Esophagus squamous epithelium (tissue), 5 donors: ENCODE measurements at places on chromosomes 4 and X.

DNA sequence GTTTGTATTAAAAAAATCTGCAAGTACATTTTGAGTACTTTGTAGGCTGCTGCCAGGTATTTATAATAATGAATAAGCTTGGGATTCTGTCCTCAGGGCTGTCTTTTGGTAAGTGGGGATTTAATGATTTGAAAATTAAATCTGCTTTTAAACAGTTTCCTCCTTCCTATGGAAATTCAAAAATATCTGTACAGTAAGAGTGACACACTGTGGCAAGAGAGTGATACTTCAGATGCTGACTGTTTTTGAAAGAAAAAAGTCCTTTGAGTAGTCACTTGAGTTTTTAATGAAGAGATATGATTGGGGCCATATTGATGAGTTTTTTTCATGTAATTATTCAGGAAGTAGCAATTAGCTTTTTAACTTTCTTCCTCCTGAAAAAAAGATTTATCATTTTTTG is 49.2 kb downstream of the SMARCAD1 start:
- DNase-seq, result no peak

DNA sequence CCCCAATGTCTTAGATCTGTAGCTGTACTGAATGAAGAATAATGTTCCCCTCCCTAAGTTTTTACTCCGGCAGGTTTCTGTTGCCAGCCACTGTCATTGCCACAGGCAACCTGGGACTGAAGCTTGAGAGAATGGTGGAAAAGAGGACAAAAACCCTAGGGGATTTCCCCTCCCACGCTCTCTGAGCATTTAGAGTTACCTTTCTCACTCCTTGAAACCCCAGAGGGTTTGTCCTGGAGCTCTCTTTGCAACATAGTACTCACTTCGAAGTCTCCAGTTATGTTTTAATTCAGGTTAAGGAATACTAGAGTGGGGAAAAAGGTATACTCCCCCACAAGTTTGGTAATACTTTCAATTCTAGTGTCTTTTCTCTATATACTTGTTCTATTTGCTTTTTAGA is 31.5 kb downstream of the F8 start:
- DNase-seq, result no peak

- no peak for DNase-seq
These were observed 1898.4 kb downstream of the STIM2 start for GRCh38 chr4:28759064-28759463.

DNA sequence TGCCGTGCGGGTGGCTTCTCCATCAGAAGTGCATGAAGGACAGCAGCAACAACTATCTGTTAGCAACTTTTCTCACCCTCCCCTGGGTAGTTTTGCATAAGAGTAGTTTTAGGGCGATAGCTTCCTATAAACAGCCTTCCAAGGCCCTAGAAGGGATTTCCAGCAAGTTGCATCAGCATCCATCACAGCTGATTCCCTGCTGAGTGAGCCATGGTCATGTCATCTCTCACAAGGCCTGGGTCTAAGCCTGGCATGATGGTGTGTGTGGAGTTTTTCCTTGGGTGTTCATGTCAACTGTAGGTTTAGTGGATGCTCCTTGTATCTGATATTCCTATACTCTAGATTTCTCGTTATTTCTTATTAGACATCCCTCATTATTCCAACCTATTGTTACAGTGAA is 2324.7 kb upstream of the AGA start:
- DNase-seq, result no peak

- DNase-seq, result no peak
These were observed 62.3 kb upstream of the SMARCA5 start for GRCh38 chr4:143451186-143451585.

- DNase-seq, result no peak
These were observed 24.2 kb downstream of the AMMECR1 start for GRCh38 chrX:110293658-110294057.

DNA sequence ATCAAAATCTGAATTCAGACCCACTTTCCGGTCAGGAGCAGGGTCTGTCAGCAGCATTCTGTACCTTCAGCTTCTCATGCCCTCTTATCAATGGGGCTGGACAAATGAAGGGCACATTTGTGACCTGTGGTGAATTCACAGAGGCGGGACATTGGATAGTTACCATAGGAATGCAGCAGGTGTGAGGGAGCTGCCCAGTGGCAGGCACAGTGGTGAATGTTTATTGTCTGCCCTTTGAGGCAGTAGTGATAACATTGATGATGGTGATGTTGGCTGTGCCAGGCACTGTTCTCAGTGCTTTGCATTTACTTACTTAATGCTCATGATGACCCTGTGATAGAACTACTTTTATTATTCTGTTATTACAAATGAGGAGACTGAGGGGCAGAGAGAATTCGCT is 101.2 kb upstream of the KIT start:
- DNase-seq, result no peak

DNA sequence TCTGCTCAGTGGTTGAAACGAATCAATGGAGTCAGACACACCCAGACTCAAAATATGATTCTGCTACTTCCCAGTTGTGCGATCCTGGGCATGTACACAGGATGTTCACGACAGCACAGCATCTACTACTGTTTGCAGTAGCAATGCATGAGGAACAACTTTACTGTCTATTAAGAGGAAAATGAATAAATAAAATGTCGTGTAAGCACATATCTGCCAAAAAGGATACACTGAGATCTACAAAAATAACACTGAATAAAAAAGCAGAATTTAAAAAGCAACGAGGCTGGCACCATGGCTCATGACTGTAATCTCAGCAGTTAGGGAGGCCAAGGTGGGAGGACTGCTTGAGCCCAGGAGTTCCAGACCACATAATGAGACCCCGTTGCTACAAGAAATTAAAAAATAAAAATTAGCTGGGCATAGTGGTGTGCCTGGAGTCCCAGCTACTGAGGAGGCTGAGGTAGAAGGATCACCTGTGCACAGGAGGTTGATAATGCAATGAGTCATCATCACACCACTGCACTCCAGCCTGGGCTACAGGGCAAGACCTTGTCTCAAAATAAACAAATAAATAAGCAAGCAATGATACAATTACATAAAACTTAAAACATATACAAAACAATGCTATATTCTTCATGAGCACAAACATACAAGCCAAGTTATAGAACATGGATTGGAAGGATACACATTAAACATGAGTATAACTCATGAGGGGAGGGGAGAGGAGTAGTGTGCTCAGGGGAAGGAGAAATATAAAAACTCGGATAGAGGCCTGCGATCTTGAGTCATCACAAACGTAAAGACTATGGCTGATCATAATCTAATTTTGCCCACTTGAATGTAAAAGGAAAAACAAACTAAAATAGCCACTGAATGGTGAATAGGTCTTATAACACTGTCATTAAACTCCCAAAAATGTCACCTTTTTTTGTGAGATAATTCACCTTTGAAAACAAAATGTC is 8.6 kb downstream of the CFAP97 start:
- DNase-seq, result no peak

- no peak for DNase-seq
These were observed 62.0 kb downstream of the ZFYVE28 start for GRCh38 chr4:2356123-2357069.

GRCh38 chr4:148834804-148835631 is 392.8 kb upstream of the NR3C2 start:
- no peak for DNase-seq

DNA sequence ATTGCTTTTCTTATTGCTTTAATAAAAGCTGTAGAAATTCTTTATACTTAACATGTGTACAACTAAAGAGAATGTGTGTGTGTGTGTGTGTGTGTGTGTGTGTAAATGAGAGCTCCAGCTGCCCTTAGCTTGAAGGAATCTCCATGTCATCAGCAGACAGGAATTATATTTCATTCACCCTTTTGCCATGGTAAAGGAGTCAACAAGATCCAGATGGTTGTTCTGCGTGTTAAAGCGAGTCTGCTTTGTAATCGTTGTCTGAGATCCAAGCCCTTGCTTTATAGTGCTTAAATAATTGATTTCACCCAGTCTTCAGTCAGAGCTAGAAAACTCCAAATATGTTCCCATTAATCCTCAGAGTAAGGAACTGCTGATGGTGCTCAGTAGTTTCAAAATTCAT is 285.5 kb downstream of the PDGFC start:
- DNase-seq, result no peak
